Activated CD4-positive, alpha-beta T cell treated with anti-CD3 and anti-CD28 coated beads, Interleukin-2, amount 10 ng/mL, durations not matched to agents 7 days and 5 days (primary cell): ENCODE measurements at places on chromosomes 5 and 9. TPM values are rescaled to one million over a fixed set of nuclear protein-coding genes. Genes with fewer than 3 reads are reported as not detected.

PLAC8L1 gene
- total RNA-seq: 0.47 TPM

TSSK1B gene
- not detected for total RNA-seq

SPATA31A3 gene
- not detected for total RNA-seq

KIAA0825 gene
- total RNA-seq: 2.7 TPM

C5orf52 gene
- total RNA-seq: not detected

LCN1 gene
- total RNA-seq: not detected

DIRAS2 gene
- not detected for total RNA-seq

SAXO1 gene
- total RNA-seq: not detected

NRARP gene
- total RNA-seq: 0.32 TPM

DNA sequence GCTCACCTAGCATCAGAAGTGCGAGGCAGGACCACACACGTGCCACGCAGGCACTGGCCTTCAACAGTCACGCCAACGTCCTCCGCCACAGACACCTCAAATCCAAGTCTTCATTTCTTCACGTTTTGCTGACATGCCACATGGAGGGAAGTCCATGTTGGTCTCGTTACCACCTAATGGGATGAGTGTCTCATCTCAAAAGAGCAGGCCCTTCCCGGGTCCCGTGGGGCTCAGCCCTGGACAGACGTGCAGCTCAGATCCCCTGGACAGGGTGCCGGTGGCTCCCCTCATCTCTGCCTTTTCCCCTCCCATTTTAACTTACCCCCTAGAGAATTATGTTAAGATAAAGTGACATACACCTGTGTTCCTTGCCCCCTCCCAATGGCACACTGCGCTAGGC is 76.8 kb downstream of the MRPL36 start:
- no peak for DNase-seq

DNA sequence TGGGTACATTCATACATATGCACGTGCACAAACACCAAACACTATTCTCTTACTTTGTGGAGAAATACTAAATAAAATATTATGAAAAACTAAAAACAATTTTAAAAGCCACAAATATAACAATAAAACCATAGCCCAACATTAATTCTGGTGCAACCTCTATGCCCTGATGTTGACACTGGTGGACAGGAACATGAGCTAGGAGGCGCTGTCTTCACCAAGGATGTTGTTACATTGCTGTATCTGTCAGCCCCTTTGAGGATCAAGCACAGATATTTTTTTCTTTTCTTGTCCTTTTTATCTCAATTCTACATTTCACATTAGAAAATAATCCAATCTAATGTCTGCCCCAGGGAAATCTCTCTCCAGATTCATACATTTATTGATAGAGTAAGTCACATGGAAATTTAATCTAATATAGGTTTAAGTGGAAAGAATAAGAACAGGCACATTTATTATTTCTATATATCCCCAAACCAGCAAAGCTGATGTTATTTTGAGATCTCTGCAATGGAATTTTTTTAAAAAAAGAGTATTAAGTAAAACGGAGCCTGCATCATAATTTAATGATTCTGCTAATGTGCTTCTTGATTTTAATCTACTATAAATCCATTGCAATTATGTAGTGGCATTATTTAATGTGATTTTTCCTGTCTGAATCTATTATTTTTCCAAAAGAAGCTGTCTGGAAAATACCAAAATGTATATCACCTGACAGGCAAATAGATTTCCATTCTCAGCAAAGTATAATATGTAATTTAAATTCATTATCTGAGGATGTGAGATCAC is 716.5 kb downstream of the MTRR start:
- DNase-seq: no peak

- DNase-seq: no peak
These were observed 20.6 kb downstream of the IFNW1 start for GRCh38 chr9:21121079-21121478.

GRCh38 chr9:110626101-110626829 is 42.3 kb upstream of the MUSK start:
- no peak for DNase-seq

DNA sequence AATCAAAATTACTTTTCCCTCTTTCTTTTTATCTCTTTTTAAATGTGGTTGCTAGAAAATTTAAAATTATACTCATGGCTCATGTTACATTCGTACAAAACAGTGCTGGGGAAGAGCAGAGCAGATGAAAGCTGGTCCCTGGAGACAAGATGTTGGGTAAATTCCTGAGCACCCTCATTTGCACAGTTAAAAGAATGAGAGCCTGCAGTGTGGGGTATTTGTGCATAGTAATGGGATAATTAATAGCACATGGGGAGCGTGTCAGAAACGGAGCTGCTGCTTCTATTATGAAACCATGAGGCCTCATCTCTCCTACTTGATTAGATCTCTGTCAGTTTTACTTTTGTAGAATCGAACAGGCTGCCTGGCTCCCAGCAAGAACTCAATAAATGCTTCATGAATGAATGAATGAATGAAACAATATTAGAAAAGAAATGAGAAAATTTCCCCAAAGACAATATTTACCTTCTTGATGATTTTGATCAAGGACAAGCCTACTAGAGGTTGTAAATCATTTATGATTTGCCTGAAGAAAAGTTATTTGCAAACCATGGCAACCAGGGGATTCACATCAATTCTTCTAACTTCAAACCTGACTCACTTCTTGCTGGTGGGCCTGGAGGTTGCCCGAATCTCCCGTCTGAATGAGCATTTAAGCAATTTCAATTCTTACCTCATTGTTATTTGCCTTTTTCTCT is 177.2 kb upstream of the TUT7 start:
- DNase-seq: no peak

DNA sequence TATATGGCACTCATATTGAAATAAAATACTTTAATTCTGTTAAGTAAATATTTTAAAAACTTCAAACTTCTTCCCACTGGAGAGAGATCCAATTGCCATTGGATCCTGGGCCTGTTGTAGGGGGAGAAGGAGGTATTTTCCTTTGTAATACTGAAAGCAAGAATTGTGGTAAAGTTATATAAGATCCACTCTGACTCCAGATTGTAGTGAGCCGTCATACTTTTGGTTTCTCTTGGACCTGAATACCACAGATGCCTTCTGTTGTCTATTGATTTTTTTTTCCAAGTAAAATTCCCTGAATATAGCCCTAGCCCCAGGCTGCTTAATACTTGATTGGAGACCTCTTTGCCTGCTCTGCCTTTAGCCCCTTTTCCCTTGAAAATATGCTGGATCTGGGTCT is 86.9 kb downstream of the ATG10 start:
- DNase-seq: no peak

DNA sequence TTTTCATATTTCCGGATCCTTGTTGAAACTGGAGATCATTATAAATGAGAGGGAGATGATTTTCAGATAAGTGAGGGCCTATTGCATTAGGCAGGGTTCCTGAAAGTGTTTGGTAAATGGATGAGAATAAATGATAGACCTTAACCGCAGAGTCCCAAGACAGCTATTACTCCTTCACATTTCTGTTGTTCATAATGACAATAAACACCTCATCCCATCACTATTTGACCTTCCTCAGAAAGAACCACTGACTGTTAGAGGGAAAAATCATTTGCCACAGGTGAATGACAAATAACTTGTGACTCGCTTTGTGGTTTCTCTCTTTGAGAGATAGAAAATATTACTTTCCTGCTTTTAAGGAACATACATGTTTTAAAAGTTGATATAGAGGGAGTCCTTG is 47.3 kb upstream of the TRMT10B start:
- no peak for DNase-seq

GRCh38 chr5:109942646-109943045 is 252.9 kb downstream of the MAN2A1 start:
- DNase-seq: no peak

GRCh38 chr5:148962761-148963324 is 100.0 kb downstream of the SH3TC2 start:
- DNase-seq: no peak

- DNase-seq: no peak
These were observed 2.2 kb upstream of the TGFBI start for GRCh38 chr5:136026636-136027035.

GRCh38 chr9:33202552-33203201 is 35.5 kb upstream of the B4GALT1 start:
- peak; percentile 52 for DNase-seq

GRCh38 chr5:112356178-112356956 is 62.7 kb downstream of the EPB41L4A start:
- no peak for DNase-seq
